ENCODE measurements at places on chromosomes 12 and 14.

GRCh38 chr12:12800406-12801180 is 12.6 kb upstream of the DDX47 start:
- DNase-seq: no peak

DNA sequence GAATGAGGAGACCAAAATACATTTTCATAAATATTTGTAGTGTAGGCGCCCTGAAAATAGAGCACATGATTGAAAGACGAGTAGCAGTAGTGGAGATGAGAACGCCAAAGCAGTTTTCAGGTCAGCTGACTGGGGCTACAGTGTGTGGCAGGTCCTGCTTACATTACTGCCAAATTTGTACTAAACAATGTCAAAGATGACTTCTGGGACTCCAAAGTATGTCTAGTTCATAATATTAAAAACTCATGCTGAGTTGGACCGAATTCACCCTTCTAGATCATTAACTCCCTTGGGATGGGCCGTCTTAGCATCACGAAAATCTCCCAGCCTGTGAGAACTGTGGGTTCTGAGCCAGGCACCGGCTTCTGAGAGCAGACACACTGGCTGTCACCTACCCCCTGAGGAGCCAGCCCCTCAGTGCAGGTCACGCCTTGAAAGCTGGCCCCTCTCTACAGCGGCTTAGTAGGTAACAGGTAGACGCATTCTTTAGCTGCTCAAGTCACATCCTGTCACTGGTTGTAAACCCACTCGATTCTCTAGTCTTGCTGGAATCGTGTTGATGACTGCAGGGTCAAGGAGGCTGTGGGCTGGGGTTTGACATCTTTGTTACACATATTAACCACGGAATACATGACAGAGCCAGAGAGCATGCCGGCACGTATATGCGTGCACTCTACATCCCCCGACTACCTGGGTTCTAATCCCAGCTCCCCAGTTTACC is 210.4 kb downstream of the ETV6 start:
- no peak for DNase-seq

- no peak for DNase-seq
Observed at GRCh38 chr14:54739514-54739913, 163.1 kb downstream of the GCH1 start.

GRCh38 chr12:94622475-94622874 is 27.9 kb downstream of the TMCC3 start:
- DNase-seq: no peak

- no peak for DNase-seq
Observed at GRCh38 chr14:89504602-89505313, 87.7 kb upstream of the FOXN3 start.

GRCh38 chr14:90050271-90050670 is 11.5 kb upstream of the KCNK13 start:
- DNase-seq: no peak

DNA sequence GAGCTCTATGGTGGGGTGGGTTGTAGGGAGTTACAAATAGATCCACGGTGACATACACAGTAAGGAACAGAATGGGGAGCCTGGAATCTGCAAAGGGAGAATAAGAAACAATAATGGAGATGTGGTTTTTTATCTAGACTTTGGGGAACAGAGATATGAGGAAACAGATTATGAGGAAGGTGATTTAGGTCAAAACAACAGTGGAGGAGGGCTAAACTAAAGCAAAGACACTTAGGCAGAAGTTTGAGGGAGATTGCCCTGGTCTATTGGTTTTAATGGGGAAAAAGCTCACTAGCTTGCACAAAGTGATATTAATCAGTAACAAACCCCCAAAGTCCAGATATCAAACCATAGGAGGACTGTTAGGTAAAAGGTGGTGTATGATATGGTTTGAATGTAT is 144.5 kb upstream of the DYRK2 start:
- no peak for DNase-seq

Data from activated effector memory CD4-positive, alpha-beta T cell treated with anti-CD3 and anti-CD28 coated beads, Interleukin-2, amount 50 U/mL, for 16 hours (primary cell).